Right lung (tissue), 10 donors: ENCODE measurements at places on chromosomes 12 and 14. TPM values are rescaled to one million over a fixed set of nuclear protein-coding genes. Genes with fewer than 3 reads are reported as not detected.

The HOXC5 gene
- not detected for polyA plus RNA-seq

The KRT74 gene
- not detected for polyA plus RNA-seq

The MAPKAPK5 gene
- polyA plus RNA-seq: 49.7 TPM

The FGF6 gene
- not detected for polyA plus RNA-seq

The TAS2R50 gene
- polyA plus RNA-seq: not detected

The SALL2 gene
- 29.4 TPM for polyA plus RNA-seq

The KLRG1 gene
- polyA plus RNA-seq: 2.7 TPM

The LRFN5 gene
- 4.8 TPM for polyA plus RNA-seq

The OVCH1 gene
- polyA plus RNA-seq: not detected

The SMOC1 gene
- polyA plus RNA-seq: 1.4 TPM

The BCL2L14 gene
- polyA plus RNA-seq: 0.40 TPM

The TAS2R30 gene
- 0.30 TPM for polyA plus RNA-seq

The SPIC gene
- 0.25 TPM for polyA plus RNA-seq

The GRIN2B gene
- 0.09 TPM for polyA plus RNA-seq

The FAM181A gene
- polyA plus RNA-seq: 0.13 TPM

The CLEC4C gene
- 0.31 TPM for polyA plus RNA-seq

The CRACR2A gene
- polyA plus RNA-seq: 3.6 TPM

The CLEC2B gene
- 22.3 TPM for polyA plus RNA-seq

The CLEC2D gene
- 32.0 TPM for polyA plus RNA-seq

The LPAR5 gene
- 1.3 TPM for polyA plus RNA-seq

The SLC2A14 gene
- 0.60 TPM for polyA plus RNA-seq

The PACS2 gene
- 61.8 TPM for polyA plus RNA-seq

The NPAS3 gene
- polyA plus RNA-seq: 0.72 TPM

The HVCN1 gene
- polyA plus RNA-seq: 14.8 TPM

The GPR84 gene
- 0.18 TPM for polyA plus RNA-seq

The KRT2 gene
- not detected for polyA plus RNA-seq

The CCDC175 gene
- 0.26 TPM for polyA plus RNA-seq

The TRAFD1 gene
- 44.6 TPM for polyA plus RNA-seq

The ENDOU gene
- polyA plus RNA-seq: 0.33 TPM

The SYNDIG1L gene
- 0.91 TPM for polyA plus RNA-seq

The ALKBH1 gene
- polyA plus RNA-seq: 14.3 TPM

The KCTD10 gene
- 48.4 TPM for polyA plus RNA-seq

The CEBPE gene
- polyA plus RNA-seq: 0.10 TPM

The WASHC4 gene
- polyA plus RNA-seq: 103 TPM

The C12orf54 gene
- polyA plus RNA-seq: 0.73 TPM

The BDKRB2 gene
- polyA plus RNA-seq: 1.2 TPM

The CAPZA3 gene
- polyA plus RNA-seq: 0.86 TPM

The GPR137C gene
- polyA plus RNA-seq: 9.1 TPM

The RPS6KL1 gene
- 1.1 TPM for polyA plus RNA-seq

The IKZF4 gene
- polyA plus RNA-seq: 20.7 TPM

The C12orf75 gene
- polyA plus RNA-seq: 24.6 TPM

The E2F7 gene
- 6.3 TPM for polyA plus RNA-seq

The USP30 gene
- 28.5 TPM for polyA plus RNA-seq

The HOXC6 gene
- polyA plus RNA-seq: 5.1 TPM

The MSI1 gene
- polyA plus RNA-seq: 18.4 TPM

The ATF7 gene
- polyA plus RNA-seq: 57.5 TPM

The IFNG-AS1 gene
- 0.20 TPM for polyA plus RNA-seq
